Cortex of kidney (tissue), 1 donor: ENCODE measurements at places on chromosomes 16 and 17.

DNA sequence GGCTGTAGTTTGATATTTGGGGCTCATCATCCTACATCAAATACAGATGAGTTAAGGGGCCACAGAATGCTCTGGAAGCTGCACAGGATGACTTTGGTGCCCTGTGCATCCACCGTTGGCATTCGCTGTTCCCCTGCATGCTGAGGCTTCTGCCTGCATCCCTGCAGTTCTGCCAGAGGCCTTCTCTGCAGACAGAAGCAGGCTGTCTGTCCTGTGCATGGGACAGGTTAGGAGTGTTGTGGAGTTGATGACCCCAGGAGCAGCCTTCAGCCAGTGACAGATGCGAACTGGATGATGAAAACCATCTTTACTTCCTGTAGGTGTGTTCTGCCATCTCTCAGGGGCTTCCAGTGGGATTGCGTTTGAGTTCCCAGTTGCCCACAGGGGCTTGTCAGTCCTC is 13.6 kb upstream of the TNS4 start:
- no peak for DNase-seq

GRCh38 chr16:79811541-79811940 is 211.0 kb upstream of the MAF start:
- DNase-seq: no peak

DNA sequence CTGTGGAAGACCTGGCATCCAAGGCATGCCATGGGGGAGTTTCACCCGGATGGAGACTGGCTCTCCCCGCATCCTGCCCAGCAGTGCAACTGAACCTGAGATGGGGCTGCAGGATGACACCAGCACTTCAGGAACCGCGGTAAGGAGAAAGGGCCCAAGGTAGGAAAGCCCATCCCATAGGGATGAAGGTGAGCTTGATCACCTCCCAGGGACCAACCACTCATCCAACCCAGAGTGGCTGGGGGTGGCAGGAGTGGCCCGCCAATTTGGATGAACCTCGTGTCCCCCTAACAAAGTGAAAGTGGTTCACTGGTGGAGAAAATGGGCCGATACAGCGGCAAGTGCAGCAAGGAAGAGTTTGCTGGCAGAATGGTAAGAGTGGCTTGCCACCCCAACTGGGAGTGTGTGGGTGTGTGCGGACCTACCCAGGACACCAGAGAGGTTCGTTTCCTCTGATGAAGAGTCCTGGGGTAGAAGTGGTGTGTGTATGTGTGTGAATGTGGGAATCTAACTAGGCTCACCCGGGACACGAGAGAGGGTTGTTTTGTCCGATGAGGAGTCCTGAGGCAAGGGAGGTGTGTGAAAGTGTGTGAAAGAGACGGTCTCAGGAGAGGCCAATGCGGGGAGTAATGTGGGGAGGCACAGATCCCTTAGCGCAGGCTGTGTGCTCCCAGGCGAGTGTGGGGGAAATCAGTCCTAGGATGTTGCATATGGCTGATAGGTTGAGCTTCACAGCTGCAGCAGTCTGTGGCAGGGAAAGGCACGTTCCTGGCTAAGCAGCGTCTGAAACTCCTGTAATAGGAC is 22.6 kb downstream of the ACSM1 start:
- DNase-seq: no peak

- DNase-seq: no peak
These were observed 648 bp upstream of the ERCC4 start for GRCh38 chr16:13919330-13919682.

- DNase-seq: no peak
These were observed 57.2 kb upstream of the CACNG5 start for GRCh38 chr17:66777689-66778225.

DNA sequence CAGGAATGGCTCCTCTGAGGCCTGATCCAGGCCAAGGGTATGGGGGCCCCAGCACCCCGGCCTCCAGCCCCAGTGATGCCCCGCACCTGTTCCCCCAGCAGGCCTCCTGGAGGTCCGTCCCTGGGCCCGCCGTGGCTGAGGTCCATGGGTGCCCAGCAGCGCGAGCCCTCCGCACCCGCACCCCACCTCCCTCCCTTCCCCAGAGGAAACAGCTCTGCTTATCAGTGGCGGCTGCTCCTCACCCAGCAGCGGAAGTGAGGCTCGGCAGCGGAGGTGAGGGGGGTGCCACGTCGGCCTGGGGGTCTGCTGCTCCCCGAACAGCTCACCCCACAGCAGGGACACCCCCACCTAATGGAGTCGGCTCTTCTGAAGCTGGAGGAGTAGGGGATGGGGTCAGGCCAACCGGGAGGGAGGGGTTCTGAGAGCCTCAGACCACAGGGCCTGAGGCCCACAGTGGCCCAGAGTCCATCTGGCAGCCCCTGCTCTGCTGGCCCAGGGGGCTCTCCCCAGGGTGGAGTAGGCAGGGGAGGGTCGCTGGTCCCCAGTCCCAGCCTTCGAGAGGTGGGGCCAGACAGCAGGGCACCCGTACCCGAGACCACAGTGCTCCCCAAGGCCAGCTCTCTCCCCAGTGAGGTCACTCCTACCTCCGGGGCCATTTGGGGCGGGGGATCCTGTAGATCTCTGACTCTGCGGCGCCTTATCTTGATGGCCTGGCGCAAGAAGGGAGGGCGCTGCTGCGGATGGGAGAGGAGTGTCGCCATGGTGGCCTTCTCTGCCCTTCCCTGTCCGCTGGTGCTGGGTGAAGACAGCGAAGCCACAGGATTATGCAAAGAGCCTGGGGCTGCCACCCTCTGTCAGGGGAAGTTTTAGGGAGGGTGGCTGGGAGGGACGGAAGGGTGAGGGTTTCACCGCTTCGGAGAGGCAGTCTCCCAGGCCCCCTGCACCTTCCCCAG is at the start of gene UNC13D:
Gene UNC13D (minus strand): TSS at position 828 of the 953 bp plus-strand sequence. CDS start 67 bp downstream, at position 761.
- DNase-seq: no peak

DNA sequence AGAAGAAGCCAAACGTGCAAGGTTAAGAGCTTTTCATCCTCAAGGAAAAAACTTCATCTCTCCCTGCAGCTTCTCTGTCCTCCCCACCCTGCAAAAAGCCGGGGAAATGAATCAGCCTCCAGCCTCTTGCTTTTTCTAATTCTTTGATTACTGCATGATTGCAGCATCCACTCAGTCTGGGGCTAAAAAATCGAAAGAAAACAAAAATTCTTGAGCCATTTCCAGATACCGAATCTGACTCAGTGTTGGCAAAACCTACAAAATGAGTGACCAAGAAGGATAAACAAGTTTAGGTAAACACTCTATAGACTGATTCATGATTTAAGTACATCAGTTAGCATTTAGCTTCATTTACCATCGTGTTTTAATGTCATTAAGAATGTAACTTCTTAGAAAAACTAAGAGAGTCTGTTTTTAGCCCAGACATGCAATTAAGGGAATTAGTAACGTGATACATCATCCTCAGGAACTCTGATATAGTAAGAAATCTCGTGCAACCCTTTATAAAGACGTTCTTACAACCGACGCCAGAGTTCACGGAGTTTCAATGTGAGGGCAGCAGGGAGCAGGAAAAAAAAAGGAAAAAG is 287.3 kb upstream of the FOXF1 start:
- no peak for DNase-seq

GRCh38 chr17:33241390-33241789 is 51.7 kb downstream of the ASIC2 start:
- no peak for DNase-seq
